Thyroid gland (tissue), 4 donors: ENCODE measurements at places on chromosomes 4 and X. TPM values are rescaled to one million over a fixed set of nuclear protein-coding genes. Genes with fewer than 3 reads are reported as not detected.

Gene IL2
- not detected for total RNA-seq

Gene CXorf38
- total RNA-seq, result 49.1 TPM

Gene PLAC1
- total RNA-seq, result not detected

Gene AMER1
- 3.2 TPM for total RNA-seq

Gene XK
- 3.4 TPM for total RNA-seq

Gene PASD1
- total RNA-seq, result 0.13 TPM

Gene DIAPH2
- 24.9 TPM for total RNA-seq

Gene FDCSP
- not detected for total RNA-seq

Gene ZNF711
- 8.7 TPM for total RNA-seq

Gene SPIN2A
- 0.24 TPM for total RNA-seq

Gene SRP72
- 57.6 TPM for total RNA-seq

Gene PABPC1L2B
- total RNA-seq, result not detected

Gene GLUD2
- total RNA-seq, result 1.1 TPM

Gene INTS6L
- total RNA-seq, result 8.0 TPM

Gene MAGEA11
- total RNA-seq, result not detected

Gene SSX1
- not detected for total RNA-seq

Gene GNRHR
- not detected for total RNA-seq

Gene SERPINA7
- total RNA-seq, result not detected
